ENCODE measurements at places on chromosomes 7 and 10.

DNA sequence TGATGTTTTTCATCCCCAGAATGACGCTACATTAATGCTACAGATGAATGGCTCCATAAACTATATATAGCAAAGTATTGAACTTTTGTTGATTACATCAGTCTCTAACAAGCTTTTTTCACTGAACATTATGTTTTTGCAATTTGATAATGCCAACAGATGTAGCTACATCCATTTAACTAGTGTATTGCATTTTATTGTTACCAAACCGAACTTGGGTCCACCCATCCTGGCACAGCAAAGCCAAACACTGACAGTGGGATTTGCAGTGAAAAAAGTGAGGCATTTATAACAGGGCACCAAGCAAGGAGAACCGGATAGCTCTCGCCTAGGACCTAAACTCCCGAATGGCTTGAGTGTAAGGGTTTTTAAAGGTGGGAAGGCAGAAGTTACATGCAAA is 182.8 kb upstream of the TNS3 start:
- no peak for DNase-seq

- no peak for DNase-seq
Measured at GRCh38 chr7:139482662-139483466, 609 bp downstream of the KLRG2 start.

GRCh38 chr10:127444155-127444554 is 105.0 kb upstream of the NPS start:
- DNase-seq, result no peak

GRCh38 chr7:26532471-26532870 is 240.8 kb downstream of the SNX10 start:
- DNase-seq, result no peak

DNA sequence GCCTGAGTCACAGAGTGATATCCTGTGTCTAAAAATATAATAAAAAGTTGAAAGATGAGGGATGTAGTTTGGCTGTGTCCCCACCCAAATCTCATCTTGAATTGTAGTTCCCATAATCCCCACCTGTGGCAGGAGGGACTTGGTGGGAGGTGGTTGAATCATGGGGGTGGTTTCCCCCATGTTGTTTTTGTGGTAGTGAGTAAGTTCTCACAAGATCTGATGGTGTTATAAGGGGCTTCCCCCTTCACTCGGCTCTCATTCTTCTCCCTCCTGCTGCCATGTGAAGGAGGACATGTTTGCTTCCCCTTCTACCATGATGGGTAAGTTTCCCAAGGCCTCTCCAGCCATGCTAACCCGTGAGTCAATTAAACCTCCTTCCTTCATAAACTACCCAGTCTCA is 25.1 kb upstream of the UBE3C start:
- no peak for DNase-seq

GRCh38 chr7:139897422-139898090 is 68.5 kb downstream of the TBXAS1 start:
- no peak for DNase-seq

DNA sequence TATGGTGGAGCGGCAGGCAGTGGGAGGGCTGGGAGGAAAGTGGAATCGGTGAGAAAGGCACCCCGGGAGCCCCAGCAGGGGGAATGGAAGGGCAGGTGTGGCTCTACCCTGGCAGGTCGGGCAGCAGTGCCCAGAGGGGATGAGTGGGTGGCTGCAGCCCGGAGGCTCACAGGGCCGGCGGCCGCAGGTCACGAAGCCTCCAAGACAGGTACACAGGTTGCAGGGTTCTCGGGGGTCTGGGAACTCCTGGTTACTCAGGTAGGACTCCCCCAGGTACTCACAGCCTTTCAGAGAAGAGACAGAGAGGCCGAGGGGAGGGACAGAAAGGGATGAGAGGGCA is 21.8 kb downstream of the KCP start:
- no peak for DNase-seq

- DNase-seq, result no peak
Measured at GRCh38 chr10:112990271-112990670, 40.2 kb downstream of the TCF7L2 start.

- DNase-seq, result peak; percentile 83
Measured at GRCh38 chr7:7504910-7505704, 30.6 kb downstream of the COL28A1 start.

DNA sequence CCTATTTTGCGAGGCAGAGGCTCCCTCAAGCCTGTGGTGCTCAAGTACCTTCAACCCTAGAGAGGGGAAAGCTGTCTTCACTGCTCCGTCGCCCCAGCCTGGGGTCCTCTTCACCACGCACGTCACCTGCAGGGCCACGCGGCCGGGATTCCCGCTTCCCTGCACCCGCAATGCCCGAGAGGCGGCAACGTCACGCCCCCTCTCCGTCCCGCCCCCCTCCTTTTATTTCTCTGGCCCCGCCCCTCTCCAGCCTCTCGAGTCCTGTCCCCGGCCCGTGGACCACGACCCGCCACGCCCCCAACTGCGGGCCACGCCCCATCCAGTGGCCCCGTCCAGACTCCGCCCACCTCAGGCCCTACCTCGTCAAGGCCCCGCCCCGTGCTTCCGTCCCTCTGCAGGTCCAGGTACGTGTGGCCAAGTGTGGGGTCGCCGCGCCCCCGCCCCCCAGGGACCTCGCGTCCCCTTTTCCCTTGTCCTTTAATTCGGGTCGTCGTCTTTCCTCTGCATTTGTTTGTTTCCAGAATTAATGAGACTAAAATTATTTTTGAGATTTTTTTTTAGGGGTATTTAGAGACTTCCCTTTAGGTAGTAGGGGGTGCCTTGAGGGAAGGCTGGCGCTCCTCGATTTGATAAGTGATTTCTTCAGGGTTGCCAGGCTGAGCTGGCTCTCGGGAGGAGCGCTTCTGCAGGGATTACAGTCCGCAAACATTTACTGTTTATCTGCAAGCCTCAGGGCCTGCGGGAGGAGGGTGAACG is 69.8 kb upstream of the BAIAP2L1 start:
- no peak for DNase-seq

DNA sequence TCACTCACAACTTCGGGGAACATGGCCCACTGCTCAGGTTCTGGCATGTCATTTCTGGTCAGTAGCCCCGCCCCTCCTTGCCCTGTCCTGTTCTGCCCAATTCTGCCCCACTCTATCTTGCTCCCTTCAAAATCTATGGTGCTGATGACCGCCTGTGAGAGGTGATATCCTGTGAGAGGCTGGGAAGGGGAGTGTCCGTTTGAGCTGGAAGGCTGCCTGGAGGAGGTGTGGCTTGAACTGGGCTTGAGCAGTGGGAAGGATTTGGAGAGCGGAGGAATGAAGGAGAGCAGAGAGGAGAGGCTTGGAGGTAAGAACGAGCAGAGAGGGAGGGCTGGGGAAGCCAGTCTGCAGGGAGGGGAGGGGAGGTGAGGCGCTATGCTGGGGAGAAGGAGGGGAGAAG is 145.3 kb downstream of the RPS24 start:
- no peak for DNase-seq

GRCh38 chr7:128422842-128423241 is 13.1 kb upstream of the IMPDH1 start:
- DNase-seq, result no peak

- DNase-seq, result no peak
Measured at GRCh38 chr7:135430626-135431025, 79.3 kb downstream of the CNOT4 start.

- no peak for DNase-seq
Measured at GRCh38 chr10:88113657-88114272, 250.3 kb downstream of the PTEN start.

Measured in NCI-H1092 treated with DMSO at 0.1 percent for 48 hours (cell line).